ENCODE measurements at places on chromosomes 13 and 19.

GRCh38 chr19:38288123-38288855, 15.8 kb upstream of the C19orf33 start:
- H3K27me3 ChIP-seq = no peaks in the 10 kb centered on the region
- no peak for DNase-seq
- no peak overlapping the region for H3K27ac ChIP-seq
- peaks cover 6% of the 10 kb centered on the region for H3K4me1 ChIP-seq
- no peak overlapping the region for H3K4me3 ChIP-seq

GRCh38 chr19:17718550-17718946, 732 bp upstream of the MAP1S start:
- no peaks in the 10 kb centered on the region for H3K27me3 ChIP-seq
- H3K27ac ChIP-seq = no peak overlapping the region
- peaks cover 9% of the 10 kb centered on the region for H3K36me3 ChIP-seq
- H3K4me3 ChIP-seq = peak overlapping the region; percentile 92

GRCh38 chr19:21910318-21910717, 74.3 kb upstream of the ZNF43 start:
- no peak overlapping the region for H3K27ac ChIP-seq
- H3K4me3 ChIP-seq = no peak overlapping the region
- no peaks in the 10 kb centered on the region for H3K36me3 ChIP-seq
- H3K4me1 ChIP-seq = no peaks in the 10 kb centered on the region

DNA sequence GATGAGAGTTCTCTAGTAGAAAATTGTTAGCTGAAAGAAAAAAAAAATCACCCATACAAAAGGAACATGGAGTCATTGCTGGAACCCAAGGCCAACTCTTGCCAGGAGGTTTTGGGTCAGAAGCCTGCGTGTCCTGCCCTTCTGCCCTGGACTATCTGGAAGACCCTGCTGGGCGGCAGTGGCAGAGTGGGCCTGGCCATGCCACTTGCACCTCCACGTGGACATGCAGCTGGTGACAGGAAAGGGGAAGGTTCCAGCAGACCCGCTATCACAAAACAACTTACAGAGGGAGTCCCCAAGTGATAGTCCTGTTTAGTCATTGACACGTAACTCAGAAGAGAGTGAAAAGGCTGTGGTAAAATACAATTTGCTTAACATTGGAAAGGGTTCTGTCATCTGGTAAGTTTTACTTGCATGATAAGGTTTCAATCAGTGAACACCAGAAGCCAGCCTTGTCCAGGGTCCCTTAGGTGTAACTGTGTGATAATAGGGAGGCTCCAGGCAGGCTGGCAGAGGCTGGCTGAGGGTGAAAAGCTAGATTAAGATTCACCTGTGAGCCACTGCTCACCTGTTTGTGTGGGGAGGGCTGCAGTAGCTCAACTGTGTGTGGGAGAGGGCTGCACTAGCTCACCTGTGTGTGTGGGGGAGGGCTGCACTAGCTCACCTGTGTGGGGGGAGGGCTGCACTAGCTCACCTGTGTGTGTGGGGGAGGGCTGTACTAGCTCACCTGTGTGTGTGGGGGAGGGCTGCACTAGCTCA, 47.8 kb downstream of the COL4A2 start:
- H3K36me3 ChIP-seq = no peaks in the 10 kb centered on the region
- no peak for DNase-seq
- no peaks in the 10 kb centered on the region for H3K27me3 ChIP-seq

DNA sequence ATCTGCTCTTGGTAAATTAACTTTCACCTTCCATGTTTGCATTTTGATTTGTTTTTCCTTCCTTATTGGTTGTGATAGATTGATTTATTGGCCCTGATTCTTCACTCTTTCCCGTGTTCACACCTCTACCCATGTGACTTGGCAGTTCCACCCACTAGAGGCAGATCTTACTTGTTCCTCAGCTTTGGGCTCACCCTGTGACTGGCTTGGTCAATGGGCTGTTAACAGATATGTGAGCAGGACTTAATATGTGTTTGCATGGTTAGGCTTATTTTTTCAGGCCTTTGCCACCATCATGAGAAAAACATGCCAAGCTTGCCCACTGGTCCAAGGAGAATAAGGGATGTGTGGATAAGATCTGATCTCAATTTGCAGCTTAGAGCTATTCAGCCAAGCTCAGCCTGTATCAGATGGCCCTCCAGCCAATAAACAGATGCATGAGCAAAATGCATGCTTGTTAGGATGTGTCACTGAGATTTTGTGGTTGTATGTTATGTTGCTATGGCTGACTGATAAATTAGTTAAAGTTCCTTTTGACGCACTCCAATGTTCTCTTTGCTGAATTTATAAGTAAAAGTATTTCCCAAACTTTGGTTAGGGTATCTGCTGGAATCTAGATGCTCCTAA, 48.0 kb downstream of the RGCC start:
- no peak overlapping the region for H3K4me3 ChIP-seq
- H3K36me3 ChIP-seq = no peaks in the 10 kb centered on the region
- DNase-seq = no peak
- no peak overlapping the region for H3K27ac ChIP-seq

DNA sequence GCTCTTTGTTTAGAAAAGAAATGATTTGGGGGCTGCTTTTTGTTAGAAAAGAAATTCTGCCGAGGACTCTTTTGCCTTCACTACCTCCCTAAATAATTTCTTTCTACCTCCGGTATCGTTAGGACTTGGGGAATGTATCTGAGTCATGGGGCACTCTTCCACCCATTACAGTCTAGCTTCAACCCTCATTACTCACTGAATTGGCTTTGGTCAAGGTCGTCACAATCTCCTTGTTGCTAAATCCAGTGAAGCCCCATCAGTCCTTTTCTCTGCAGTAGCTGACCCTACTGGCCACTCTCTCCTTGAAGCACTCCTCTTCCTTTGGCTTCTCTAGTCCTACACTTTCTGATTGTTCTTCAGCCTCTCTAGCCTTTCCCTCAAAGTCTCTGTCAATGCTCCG, 34.0 kb downstream of the WDR87 start:
- no peak overlapping the region for H3K27ac ChIP-seq
- no peak overlapping the region for H3K4me3 ChIP-seq
- no peak for DNase-seq
- no peaks in the 10 kb centered on the region for H3K36me3 ChIP-seq
- H3K27me3 ChIP-seq = no peaks in the 10 kb centered on the region

DNA sequence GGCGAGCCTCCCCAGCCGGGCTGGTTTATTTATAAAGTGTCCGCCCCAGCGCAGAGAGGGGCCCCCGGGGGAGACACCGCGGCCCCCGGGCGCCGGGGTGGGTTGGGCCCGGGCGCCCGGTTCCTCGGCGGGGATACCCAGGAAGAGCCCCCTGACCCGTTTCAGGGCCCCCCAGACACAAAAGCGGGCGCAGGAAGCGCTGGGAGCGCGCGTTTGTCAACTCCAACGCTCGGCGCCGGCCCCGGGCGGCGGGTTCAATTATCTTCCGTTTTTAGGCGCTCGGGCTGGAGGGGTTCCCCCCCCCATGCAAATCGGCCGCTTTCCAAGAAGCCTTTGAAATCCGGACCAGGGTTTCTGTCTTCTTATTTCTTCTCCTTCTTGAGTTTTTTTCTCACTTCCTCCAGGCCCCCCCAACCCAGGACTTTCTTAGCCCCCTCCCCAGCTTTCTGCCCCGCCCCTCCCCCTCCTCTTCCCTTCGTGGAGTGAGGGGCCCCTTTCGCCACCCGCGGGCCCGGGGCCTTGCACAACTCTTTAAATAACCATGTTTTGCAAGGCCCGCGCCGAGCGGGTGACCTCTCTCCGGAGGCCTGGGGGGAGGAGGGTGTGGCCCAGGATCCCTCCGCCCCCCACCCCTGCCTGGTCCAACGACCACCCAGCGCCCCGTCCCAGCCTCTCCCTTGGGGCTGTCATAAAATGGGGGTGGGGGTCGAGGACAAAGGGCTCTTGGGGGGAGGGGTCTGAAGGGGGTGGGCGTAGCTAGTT, 935 bp downstream of the ARID3A start:
- H3K36me3 ChIP-seq = peaks cover 24% of the 10 kb centered on the region
- peak overlapping the region; percentile 56 for H3K4me3 ChIP-seq
- DNase-seq = peak; percentile 75
- no peaks in the 10 kb centered on the region for H3K27me3 ChIP-seq
- H3K4me1 ChIP-seq = peaks cover 14% of the 10 kb centered on the region
- peak overlapping the region; percentile 71 for H3K27ac ChIP-seq

DNA sequence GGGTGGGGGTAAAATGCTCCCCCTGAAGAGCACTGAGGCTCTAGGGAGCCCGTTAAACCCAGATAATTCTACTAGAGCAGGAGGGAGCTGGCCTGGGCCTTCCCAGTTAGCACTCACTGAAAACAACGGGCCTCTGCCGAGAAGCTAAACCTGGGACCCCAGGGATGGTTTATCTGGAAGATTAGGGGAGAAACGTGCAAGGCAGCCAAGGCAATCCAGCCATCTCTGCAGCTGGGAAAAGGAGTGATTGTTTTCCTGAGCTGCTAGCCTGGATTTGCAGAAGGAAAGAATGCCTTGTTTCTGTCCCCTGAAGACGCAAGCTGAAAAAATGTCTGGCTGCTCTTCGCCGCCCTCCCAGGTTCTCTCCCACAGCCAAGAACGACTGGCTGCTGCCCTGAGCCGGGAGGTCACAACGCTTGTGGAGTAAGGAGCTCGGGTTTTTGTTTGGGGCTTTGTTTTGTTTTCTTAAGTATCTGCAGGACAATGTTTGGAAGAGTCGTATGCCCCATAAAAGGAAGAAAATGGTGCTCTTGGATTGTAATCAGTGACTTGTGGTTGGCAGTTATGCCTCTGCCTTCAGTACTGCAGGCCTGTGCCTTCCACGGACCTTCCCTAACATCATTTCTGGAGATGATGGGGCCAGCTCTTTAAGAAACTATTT, 31.5 kb downstream of the COL4A2 start:
- H3K36me3 ChIP-seq = no peaks in the 10 kb centered on the region
- H3K4me3 ChIP-seq = no peak overlapping the region
- no peaks in the 10 kb centered on the region for H3K27me3 ChIP-seq
- peaks cover 52% of the 10 kb centered on the region for H3K4me1 ChIP-seq
- peak; percentile 48 for DNase-seq
- peak overlapping the region; percentile 45 for H3K27ac ChIP-seq

GRCh38 chr19:33458807-33459206, 62.8 kb downstream of the PEPD start:
- H3K36me3 ChIP-seq = peaks cover 44% of the 10 kb centered on the region
- DNase-seq = no peak

GRCh38 chr19:52336117-52336790, at the start of gene ZNF610:
TSS of gene ZNF610 (plus strand) at chr19:52336243. CDS start at chr19:52349173, 12,930 bp downstream.
- peak within 1 kb of the TSS; percentile 88 for H3K4me3 ChIP-seq
- no peaks in the 10 kb centered on the region for H3K4me1 ChIP-seq
- H3K27me3 ChIP-seq = no peaks in the 10 kb centered on the region

DNA sequence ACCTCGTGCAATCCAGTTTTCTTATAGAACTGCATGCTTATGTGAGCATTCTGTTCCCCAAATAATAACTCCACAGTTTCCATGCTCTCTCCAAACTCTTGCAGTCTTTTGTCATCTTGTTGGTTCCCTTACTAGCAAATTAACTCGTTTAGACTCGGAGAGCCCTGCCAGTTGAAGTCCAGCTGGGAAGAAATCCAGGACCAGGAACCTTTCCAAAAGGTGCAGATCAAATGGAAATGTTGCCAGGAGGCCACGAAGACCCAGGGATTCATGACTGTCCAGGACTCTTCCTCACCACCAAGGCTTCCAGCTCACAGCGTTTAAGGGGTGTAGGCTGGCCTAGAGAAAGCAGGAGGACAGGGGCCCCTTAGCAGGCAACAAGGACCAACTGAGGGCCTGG, 2.1 kb upstream of the TDRD12 start:
- no peak overlapping the region for H3K27ac ChIP-seq
- no peak for DNase-seq
- no peaks in the 10 kb centered on the region for H3K27me3 ChIP-seq
- H3K4me3 ChIP-seq = no peak overlapping the region

DNA sequence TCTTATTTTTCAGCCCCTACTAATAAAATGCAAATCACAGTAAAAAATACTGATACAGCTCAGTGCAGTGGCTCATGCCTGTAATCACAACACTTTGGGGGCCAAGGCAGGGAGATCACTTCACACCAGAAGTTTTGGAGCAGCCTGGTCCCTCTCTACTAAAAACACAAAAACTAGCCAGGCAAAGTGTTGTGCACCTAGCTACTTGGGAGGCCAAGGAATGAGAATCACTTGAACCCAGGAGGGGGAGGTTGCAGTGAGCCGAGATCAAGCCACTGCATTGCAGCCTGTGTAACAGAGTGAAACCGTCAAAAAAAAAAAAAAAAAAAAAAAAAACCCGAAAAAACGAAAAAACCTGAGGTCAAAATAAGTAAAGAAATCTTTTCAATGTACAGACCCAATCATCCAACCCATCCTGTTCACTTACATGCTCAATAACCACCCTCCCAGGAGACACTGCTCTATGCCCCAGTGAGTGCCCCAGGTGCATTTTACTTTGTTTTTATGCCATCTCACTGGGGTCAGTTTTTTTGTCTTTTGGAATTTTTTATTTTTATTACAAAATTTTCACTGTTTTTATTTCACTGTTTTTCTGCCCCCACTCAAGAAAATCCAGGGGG, 107.0 kb downstream of the ZNF486 start:
- DNase-seq = no peak
- no peaks in the 10 kb centered on the region for H3K36me3 ChIP-seq
- no peaks in the 10 kb centered on the region for H3K4me1 ChIP-seq
- no peak overlapping the region for H3K27ac ChIP-seq
- H3K4me3 ChIP-seq = no peak overlapping the region
- no peaks in the 10 kb centered on the region for H3K27me3 ChIP-seq

DNA sequence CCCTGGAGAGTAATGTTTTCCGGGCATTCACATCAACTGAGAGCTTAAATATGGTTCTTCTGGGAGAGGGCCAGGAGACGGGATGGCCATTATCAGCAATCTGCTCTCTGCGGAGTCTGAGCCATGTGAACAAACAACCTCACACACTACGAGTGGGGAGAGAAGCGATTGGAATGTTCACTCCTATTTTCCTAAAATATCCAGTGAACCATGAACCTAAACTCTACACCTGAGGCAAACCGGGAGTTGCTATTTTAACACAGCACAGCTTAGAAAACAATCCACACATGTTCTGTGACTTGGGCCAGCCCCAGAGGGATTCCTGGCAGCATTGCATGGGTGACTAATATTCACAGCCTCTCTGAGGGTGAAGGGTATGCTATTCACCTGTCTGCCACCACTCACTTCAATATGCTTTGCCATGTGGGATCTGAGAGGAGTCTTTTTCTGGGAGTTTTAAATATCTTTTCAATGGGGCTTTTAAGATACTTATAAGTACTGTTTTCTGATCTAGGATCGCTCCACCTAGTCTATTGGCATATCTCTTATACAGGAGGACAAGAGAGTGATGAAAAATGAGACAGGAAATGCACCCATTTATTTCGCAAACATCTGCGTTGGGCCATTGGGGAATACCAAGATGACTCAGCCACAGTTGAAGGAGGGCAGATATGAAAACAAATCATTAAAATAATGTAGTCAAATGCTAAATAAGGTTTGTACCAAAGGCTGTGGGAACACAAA, 72.6 kb upstream of the SERP2 start:
- H3K4me3 ChIP-seq = no peak overlapping the region
- peaks cover 16% of the 10 kb centered on the region for H3K4me1 ChIP-seq
- H3K27me3 ChIP-seq = no peaks in the 10 kb centered on the region
- no peak overlapping the region for H3K27ac ChIP-seq

- no peak overlapping the region for H3K27ac ChIP-seq
- H3K36me3 ChIP-seq = no peaks in the 10 kb centered on the region
- H3K27me3 ChIP-seq = no peaks in the 10 kb centered on the region
- H3K4me3 ChIP-seq = no peak overlapping the region
Measured at GRCh38 chr13:37427843-37428494, 170.6 kb downstream of the POSTN start.

All from tibial nerve (tissue), 4 donors.